ENCODE measurements at places on chromosomes 7 and 10. TPM values are rescaled to one million over a fixed set of nuclear protein-coding genes. Genes with fewer than 3 reads are reported as not detected.

The CYP2C9 gene
- total RNA-seq: not detected

The DOCK1 gene
- total RNA-seq: 0.73 TPM

The SYT15 gene
- total RNA-seq: 1.8 TPM

The ASIC3 gene
- total RNA-seq: 4.5 TPM

The COL28A1 gene
- not detected for total RNA-seq

The CARD11 gene
- total RNA-seq: 143 TPM

The TLX1 gene
- not detected for total RNA-seq

The CLCN1 gene
- total RNA-seq: 0.07 TPM

The SEMA3A gene
- 0.17 TPM for total RNA-seq

The ABCF2 gene
- total RNA-seq: 47.8 TPM

The OR2A7 gene
- 3.9 TPM for total RNA-seq

The GARIN1A gene
- 3.4 TPM for total RNA-seq

The MUC12 gene
- not detected for total RNA-seq

The ANKRD7 gene
- not detected for total RNA-seq

The GPR26 gene
- total RNA-seq: not detected

The GOLGA7B gene
- total RNA-seq: 5.3 TPM

The FGL2 gene
- total RNA-seq: 4.4 TPM

The ASZ1 gene
- not detected for total RNA-seq

The TFR2 gene
- 9.8 TPM for total RNA-seq

The DMTF1 gene
- total RNA-seq: 115 TPM

The IFIT1 gene
- 9.8 TPM for total RNA-seq

The DGKB gene
- total RNA-seq: not detected

The CNPY1 gene
- total RNA-seq: not detected

The LRRD1 gene
- not detected for total RNA-seq

The CBX3 gene
- total RNA-seq: 199 TPM

The HMX3 gene
- total RNA-seq: not detected

The SEC31B gene
- 267 TPM for total RNA-seq

The CTAGE8 gene
- 2.9 TPM for total RNA-seq

The SPRN gene
- not detected for total RNA-seq

The TSPAN13 gene
- 0.61 TPM for total RNA-seq

The ZNF92 gene
- 20.0 TPM for total RNA-seq

The BLNK gene
- total RNA-seq: not detected

The OPALIN gene
- total RNA-seq: not detected

The SPDYE8 gene
- total RNA-seq: not detected

The NXPH1 gene
- not detected for total RNA-seq

The ASAH2 gene
- total RNA-seq: 2.0 TPM

The CRHR2 gene
- total RNA-seq: not detected

The UFSP1 gene
- total RNA-seq: 3.3 TPM

The NEURL1 gene
- total RNA-seq: 2.3 TPM

The MKX gene
- total RNA-seq: 0.17 TPM

The HEPACAM2 gene
- not detected for total RNA-seq

The PHKG1 gene
- 1.5 TPM for total RNA-seq

The ENO4 gene
- not detected for total RNA-seq

The PARP12 gene
- total RNA-seq: 172 TPM

The CPED1 gene
- total RNA-seq: 0.15 TPM

The ALDH18A1 gene
- 78.5 TPM for total RNA-seq

The CH25H gene
- total RNA-seq: not detected

The ZNRF2 gene
- total RNA-seq: 14.4 TPM

The MGAM2 gene
- total RNA-seq: not detected

The GPR22 gene
- total RNA-seq: not detected

All from T-helper 1 cell treated with Interleukin-12 subunit alpha and Interleukin-12 subunit beta and Interleukin-4 antibody, amounts not matched to agents 30 ng/mL and 1 ng/mL, for 36 hours (primary cell).